ENCODE measurements at places on chromosomes 5 and 9. TPM values are rescaled to one million over a fixed set of nuclear protein-coding genes. Genes with fewer than 3 reads are reported as not detected.

Gene TMEM252
- polyA plus RNA-seq: 1.0 TPM

Gene IRX1
- polyA plus RNA-seq: 0.28 TPM

Gene TAF11L10
- not detected for polyA plus RNA-seq

Gene MZB1
- 0.52 TPM for polyA plus RNA-seq

Gene COL27A1
- polyA plus RNA-seq: 35.4 TPM

Gene FOXE1
- polyA plus RNA-seq: not detected

All from forelimb muscle (tissue), 1 donor.